Activated T-cell treated with anti-CD3 and anti-CD28 coated beads for 48 hours (primary cell): ENCODE measurements at places on chromosomes 2 and 18.

GRCh38 chr2:22694856-22695255 lies 690.1 kb upstream of the KLHL29 start:
- DNase-seq = no peak

DNA sequence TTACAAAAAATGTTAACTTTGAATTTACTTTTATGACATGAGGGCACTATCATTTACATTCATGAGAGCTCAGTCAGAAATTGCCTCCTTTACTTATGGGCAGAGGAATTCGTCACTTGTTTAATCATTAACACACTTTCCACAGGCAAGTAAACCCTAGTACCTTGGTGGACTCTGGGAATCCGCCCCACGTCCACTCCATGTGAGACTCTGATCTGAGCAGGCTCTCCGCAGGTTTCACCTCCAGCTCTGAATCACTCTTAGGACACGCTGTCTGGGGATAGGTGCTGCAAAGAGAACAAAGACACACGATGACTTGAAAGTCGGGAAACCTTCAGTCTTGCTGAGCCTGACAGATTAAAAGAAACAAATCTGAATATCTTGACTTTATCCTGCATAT lies 73.6 kb downstream of the LPIN2 start:
- no peak for DNase-seq

DNA sequence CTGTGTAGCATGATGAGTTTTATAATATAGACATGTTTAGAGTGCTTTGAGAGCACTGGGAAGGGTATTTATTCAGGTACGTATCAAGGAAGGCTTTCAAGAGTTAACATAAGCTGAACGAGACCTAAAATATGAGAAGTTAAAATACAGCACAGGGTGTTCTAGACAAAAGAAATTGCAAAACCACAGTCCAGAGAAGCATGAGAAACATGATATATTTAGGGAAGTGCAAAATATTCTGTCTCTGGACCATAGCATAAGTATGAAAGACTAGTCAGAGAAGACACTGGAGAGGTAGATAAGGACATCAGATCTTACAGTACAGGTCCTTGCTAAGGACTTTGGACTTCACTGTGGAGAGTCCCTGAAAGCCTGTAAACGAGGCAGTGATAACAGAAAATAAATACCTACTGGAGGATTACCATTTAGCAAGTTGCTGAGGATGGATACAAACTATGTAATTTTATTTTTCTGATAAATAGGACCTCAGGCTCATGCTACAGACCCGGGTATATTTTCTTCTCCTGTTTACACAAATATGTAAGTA lies 43.7 kb downstream of the FSIP2 start:
- no peak for DNase-seq

- no peak for DNase-seq
These were observed 71.1 kb downstream of the ANKRD44 start for GRCh38 chr2:197239434-197239833.

DNA sequence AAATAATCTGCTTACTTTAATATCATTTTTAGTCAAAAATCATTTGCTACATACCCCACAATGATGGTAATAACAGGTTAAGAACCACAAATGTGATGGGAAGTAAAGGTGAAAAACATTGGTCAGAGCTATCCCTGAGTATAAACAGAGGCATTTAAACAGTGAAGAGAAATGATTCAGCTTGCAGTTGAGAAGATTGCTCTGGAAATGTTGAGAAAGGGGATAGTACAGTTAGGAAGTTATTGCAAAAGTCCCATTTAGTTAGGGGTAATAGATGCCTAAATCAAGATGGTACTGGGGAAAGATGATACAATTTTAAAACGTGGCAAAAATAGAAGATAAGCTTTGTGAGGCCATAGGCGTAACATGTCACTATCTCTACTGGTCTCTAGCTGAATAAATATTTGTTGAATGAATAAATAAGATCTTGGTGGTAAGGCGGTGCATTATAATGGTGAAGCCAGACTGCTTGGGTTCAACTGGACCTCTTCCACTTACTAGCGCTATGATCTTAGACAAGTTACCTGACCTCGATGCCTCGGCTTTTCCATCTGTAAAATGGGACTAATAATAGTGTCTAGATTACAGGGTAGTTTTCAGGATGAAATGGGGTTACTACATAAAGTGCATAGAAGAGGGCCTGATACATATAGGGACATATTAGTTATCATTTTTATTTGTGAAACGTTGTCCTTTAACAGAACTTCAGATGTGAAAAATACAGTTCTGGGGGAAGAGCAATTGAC lies 2.0 kb upstream of the BZW1 start:
- DNase-seq = no peak
